ENCODE measurements at places on chromosomes 3 and 15.
A peak's percentile ranks its signal among the peaks of the same experiment; 100 is the strongest.

DNA sequence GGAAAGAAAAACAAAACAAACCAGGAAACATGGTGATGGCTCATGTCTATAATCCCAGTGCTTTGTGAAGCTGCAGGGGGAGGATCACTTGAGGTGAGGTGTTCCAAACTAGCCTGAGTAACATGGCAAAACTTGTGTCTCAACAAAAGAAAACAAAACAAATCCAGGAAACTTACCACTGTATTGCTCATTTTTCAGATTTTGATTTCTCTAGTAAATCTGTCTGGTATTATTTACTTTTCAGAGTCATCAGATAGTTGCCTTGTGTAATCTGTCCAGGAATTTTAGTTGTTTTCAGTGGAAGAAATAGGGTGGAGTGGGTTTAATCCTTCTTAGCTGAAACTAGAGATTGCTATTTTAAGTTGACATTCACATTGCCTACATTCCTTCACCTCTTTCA, 91.8 kb upstream of the ALCAM start:
- no peak for DNase-seq

GRCh38 chr3:6074952-6075351, 786.0 kb upstream of the GRM7 start:
- no peak for DNase-seq

GRCh38 chr15:53437366-53437765, 322.1 kb downstream of the WDR72 start:
- no peak for DNase-seq

GRCh38 chr3:62192891-62193290, 180.5 kb downstream of the FEZF2 start:
- DNase-seq, result no peak

GRCh38 chr3:8658306-8659212, 14.0 kb upstream of the SSUH2 start:
- DNase-seq, result peak; percentile 82

GRCh38 chr3:297585-297984, 101.0 kb downstream of the CHL1 start:
- DNase-seq, result no peak

DNA sequence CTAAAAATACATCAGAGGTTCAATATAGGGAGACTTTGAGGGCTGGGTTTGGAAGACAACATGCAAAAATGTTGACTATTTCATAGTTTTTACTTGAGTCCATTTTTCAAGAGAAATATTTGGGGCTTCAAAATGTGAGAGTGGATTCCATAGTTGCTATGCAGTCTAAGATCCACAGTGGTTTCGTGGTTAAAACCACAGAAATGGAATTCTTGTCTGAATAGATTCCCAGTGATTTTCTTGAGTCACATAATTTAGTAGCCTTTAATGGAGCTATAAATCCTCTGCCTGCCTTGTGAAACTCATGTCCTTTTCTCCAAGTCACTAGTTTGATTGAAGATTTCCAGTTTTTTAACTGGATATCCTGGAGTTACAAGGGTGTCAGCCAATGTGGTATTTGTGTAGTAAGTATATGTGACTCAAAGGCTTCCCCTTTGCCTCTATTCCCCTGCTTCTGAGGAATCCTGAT, 94.7 kb upstream of the RBMS3 start:
- no peak for DNase-seq

DNA sequence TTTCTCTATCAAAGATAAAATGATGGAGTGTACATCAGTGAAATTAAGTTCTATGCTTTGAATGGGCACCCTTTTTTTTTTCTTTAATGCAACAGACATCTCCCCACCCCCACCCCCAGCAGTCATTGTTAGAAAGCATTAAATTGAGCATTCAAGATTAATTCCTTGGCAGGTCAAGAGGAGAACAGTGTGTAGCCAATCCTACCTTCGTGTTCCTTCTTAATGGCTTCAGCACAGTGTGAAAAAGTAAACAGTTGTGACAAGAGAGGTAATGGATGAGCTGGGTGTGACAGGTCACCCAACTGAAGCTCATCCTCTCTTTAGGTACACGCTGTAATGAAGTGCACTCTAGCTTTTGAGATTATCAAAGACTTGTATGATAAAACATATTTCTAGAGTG, 198.5 kb upstream of the RARB start:
- DNase-seq, result no peak
